ENCODE measurements at places on chromosomes 6 and 20.

GRCh38 chr6:47897247-47897646 lies 115.4 kb downstream of the OPN5 start:
- no peak for DNase-seq

- no peak for DNase-seq
Measured at GRCh38 chr6:165819394-165819793, 156.4 kb upstream of the PDE10A start.

DNA sequence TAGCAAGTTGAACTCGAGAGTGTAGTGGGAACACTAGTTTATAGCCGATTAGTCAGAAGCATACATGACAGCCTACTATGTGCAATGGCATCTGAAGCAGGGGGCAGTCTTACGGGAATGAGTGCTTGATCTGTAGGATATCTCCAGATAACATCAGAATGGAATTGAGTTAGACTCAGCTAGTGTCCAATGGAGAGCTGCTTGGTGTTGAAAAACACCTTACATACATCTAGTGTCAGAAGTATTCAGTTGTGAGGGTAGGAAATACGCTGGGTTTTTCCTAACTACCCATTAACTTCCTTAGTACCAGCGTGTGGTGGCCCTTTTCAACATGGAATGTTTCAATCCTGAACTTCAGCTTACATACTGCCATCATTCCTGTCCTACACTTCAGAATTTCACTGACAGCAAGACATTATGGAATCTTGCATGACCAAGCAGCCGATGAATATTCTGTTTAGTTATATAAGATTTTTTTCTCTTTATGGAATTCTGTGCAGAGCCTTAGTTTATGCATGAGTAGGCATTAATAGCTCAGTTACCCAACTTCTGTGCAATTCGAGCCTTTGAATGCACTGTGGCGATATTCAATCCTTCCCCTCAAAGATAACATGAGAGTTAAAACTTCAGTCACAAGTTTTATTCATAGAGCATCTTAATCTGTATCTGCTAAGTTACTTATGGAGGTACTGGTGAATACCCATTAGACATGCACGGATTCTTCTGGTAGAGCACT lies 218.6 kb upstream of the MOCS1 start:
- no peak for DNase-seq

DNA sequence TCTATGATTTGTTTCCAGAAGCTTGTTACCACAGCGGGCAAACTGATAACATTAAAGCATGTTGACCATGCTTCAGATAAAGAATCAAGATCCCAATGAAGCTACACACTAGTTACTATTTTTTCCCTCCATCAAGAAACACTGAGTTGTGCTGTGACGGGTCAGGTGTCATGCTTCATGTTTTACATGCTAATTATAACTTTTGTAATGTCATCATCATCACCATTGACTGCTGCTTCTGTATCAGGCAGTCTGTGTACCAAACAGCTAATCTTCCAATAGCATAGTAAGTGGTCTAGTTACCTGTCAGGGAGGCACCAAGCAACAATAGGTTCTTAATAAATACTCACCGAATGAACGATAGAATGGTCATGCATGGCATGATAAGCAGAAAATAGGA lies 388.1 kb downstream of the THBS2 start:
- DNase-seq, result no peak

GRCh38 chr6:44233567-44234100 lies 10.2 kb downstream of the SLC29A1 start:
- no peak for DNase-seq

DNA sequence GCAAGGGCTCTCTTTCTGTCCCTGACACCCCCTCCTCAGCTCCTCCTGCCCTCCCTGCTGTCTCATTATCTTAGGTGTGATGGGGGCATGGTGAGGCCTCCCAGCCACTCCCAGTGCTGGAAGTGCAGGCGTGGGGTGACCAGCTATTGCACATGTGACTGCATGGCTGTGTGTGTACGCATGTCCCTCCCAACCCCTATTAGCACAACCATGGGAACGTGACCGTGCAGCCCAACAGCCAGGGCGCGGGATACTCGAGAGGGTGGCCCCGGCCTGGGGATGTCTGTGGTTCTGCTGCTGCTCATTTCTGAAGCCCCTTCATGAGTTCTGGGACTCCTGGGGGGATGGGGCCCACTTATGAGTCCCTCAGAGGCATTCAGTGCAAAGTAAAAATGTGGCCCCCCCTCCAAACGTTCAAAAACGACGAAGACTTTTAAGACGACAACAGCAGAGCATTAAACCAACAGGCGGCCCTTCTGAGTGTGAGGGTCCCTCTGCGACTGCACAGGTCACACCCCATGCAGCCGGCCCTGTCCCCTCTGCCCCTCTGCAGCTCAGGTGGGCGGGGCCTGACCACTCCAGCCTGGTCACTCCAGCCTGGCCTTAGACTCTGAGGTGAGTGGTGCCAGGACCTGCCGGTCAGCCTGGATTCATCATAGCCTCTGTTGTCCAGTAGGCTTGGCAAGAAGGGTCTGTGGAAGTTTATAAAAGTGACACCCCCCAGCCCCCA lies 51.1 kb downstream of the RBM38 start:
- no peak for DNase-seq

DNA sequence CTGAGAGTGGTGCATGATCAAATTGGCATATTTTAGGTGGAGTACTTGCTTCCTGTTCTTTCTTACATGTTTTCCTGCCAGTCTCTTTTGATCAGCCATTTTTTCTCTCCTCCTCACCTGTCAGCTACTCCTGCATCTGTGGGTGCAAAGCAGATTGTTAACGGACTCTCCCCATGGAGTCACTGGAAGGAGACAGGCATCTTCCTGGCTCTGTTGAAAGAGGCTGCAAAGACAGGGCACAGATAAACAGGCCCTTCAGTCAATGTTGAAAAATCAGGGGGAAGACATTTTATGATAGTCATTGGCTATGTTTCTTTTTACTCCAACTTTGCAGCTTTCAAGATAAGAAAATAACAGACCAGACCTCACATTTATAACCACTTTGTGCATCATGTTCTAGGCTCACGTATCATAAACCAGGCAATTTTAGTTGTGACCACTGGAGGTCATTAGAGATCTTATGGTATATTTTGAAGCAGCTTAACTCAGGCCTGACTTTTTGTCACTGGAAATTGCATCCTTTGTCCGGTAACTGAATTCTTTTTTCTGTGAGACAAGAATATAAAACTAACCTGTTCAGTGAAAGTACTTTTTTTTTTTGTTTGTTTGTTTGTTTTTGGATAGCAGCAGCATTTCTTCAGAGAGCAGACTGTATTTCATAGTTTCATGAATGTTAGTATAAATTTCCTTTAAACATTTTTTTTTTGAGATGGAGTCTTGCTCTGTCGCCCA lies 20.1 kb downstream of the ECT2L start:
- peak; percentile 74 for DNase-seq

GRCh38 chr6:110703010-110703905 lies 112.0 kb downstream of the CDK19 start:
- no peak for DNase-seq
